ENCODE measurements at places on chromosomes 13 and 19.

DNA sequence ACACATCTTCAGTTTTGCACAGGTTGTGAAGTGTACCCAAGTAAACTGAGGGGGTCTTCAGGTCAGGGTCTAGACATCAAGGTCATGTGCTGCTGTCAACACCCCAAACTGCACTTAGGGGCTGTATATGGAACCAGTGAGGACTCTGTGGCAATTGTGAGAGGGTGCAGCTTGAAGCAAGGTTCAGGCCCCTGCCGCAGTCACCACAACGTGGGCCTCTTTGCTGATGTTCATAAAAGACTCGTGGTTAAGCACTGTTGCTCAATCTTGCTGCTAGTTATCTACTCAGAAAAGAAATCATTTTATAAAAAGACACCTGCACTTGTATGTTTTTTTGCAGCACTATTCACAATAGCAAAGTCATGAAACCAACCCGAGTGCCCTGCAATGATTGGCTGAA, 907.4 kb downstream of the UQCRFS1 start:
- DNase-seq: no peak

DNA sequence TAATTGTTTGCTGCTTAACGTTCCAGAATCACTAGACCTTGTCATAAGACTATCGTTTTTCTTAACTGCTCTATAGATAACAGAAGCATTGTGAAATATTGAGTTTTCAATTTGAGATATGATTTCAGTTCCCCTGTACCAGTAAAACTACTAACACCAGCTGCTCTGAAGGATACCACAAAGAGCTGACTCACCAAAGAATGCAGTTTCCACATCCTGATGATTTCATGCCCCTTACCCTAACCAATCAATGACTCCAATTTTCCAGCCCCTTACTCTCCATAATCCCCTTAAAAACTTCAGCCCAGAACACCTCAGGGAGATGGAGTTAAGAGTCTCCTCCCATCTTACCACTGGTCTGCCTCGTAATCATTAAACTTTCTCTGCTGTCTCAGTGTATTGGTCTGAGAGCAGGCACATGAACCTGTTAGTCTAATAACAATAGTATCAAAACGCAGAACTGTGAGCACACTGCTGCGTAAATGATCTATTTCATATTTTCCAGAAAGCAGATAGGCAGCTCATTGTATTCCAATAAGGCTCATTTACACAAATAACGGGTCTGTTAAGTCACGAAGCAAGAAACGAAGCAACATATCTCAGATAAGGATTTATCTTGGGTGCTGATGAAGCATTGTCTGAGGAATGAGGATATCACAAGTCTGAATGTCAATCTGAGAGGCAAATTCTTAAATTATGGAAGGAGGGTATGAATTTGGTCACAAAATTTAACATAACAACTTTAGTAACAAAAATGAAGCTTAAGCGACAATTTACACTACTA, 14.1 kb upstream of the CCNA1 start:
- no peak for DNase-seq

- DNase-seq: no peak
Measured at GRCh38 chr13:95779522-95779921, 102.6 kb downstream of the DNAJC3 start.

DNA sequence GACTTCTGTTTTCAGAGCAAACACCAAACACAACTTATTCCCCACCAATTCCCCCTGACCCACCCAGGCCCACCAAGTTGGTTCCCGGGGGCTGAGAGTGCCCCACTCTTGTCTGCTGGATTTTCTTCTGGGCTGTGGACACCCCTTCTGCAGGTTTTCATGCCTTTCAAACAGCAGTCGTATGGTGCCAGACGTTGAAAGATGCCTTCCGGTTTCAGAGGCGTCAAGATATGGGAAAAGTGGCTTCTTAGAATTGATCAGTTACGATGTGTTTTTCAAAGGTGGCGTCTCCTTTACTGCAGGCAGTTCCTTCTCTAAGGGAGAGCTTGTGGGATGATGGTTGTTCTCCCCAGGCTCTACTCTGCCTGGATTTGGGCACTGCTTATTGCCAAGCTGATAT, 12.7 kb downstream of the CLEC11A start:
- no peak for DNase-seq

- no peak for DNase-seq
Measured at GRCh38 chr13:76833441-76833954, 52.7 kb downstream of the KCTD12 start.

DNA sequence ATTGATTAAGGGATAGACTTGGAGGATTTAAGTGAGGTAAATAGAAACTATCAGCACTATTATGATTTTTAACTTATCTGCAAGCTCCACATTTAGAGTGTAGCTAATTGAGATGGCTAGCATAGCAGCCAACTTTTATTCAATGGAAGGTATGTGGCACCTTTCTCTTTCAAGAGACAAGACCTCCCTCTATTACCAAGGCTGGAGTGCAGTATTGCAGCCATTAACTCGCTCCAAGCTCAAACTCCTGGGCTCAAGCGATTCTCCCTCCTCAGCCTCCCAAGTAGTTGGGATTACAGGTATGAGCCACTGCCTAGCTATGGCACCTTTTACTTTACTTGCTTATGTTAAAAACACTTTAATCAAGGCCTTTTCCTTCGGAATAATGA, 8.2 kb downstream of the TPT1 start:
- DNase-seq: no peak

- DNase-seq: no peak
Measured at GRCh38 chr13:106621833-106622232, 53.9 kb upstream of the ARGLU1 start.

DNA sequence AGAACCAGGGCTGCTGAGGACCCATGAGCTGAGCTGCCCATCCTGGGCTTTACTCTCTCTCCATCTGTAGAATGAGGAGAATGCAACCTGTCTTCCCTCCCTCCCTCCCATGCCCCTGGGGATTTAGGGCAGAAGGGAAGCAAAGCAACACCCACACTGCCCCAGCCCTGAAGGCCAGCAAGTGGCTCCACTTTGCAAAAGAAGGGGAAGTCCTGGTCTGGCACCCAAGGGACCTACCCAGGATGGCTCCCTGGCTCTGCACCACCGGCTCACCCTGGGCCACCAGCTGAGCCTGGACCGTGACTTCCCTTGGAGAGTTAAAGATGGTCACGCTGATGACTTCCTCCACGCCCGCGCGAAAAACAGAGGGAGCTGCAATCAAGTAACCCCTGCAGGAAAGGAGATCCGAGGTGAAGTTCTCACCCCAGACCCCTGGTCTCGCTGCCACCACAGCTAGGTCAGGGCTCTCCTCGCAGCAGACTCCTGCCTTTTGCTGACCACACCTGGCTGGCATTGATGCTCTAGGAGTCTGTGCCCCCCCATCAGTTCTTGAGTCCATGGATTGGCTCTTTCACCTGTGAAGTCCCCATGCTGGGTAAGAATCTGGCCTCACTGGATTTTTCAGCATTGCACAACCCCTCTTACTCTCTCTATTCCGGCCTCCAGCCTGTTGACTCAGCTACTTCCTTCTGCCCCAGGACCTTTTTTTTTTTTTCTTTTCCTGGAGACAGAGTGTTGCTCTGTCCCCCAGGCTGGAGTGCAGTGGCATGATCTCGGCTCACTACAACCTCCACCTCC, 4.6 kb downstream of the CPAMD8 start:
- DNase-seq: no peak

DNA sequence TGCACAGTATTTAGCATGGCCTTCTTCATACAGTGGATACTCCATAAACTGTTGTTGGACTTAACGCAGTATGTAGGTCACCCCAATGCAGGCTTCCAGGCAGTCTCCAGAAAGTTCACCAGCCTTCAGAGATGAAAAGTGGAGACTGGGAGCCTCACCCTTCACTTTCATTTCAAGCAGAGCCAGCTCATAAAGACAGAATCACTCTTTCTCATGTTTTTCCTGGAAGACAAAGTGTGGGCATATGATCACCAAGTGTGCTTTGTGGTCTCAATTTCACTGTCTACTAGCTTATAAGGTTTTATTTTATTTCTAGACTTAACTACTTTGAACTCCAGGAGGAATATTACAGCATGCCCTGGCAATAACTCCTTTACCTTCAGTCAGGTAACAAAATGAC, 26.3 kb upstream of the TNFSF11 start:
- no peak for DNase-seq

DNA sequence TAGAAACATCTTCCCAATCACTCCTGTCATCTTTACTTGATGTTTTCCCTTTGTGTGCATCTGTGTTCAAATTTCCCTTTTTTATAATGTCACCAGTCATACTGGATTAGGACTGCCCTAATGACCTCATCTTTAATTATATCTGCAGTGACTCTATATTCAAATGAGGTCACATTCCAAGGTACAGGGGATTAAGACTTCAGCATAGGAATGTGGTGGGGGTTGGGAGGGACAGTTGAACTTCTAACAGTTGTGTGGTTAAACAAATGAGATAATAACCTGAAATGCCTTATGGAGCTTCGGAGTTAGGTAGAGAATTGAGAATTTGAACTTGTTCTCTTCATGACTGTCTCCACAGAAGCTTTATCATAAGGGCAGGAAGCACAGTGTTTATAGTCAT, 23.0 kb downstream of the PAN3 start:
- no peak for DNase-seq

DNA sequence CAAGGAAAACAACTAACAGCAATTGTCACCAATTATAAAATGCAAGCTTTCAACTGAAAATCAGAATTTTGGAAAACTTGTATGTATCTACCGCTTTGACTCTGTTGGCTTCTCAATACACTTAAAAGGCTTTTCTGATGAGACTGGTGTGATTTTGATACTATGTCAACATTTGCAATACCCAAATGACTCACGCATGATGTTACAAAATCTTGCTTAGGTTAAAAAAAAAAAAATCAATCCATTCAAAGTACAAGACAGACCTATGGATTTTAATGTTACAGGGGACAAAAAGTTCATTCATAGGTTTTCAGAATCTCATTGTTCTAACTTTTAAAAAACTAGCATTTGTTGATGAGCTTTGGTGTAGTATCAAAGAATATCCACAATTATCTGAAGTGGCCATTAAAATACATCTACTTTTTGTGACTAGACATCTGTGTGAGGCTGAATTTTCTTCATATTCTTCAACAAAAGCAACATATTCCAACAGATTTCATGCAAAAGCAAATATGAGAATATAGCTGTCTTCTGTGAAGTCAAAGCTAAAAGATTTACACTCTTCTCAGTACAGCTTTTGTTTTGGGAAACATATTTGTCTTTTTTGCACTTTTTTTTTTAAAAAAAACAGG, 10.7 kb downstream of the ELF1 start:
- no peak for DNase-seq

GRCh38 chr19:35495107-35496064, 5.1 kb upstream of the KRTDAP start:
- peak; percentile 82 for DNase-seq

- no peak for DNase-seq
Measured at GRCh38 chr13:109568339-109568818, 218.0 kb downstream of the IRS2 start.

DNA sequence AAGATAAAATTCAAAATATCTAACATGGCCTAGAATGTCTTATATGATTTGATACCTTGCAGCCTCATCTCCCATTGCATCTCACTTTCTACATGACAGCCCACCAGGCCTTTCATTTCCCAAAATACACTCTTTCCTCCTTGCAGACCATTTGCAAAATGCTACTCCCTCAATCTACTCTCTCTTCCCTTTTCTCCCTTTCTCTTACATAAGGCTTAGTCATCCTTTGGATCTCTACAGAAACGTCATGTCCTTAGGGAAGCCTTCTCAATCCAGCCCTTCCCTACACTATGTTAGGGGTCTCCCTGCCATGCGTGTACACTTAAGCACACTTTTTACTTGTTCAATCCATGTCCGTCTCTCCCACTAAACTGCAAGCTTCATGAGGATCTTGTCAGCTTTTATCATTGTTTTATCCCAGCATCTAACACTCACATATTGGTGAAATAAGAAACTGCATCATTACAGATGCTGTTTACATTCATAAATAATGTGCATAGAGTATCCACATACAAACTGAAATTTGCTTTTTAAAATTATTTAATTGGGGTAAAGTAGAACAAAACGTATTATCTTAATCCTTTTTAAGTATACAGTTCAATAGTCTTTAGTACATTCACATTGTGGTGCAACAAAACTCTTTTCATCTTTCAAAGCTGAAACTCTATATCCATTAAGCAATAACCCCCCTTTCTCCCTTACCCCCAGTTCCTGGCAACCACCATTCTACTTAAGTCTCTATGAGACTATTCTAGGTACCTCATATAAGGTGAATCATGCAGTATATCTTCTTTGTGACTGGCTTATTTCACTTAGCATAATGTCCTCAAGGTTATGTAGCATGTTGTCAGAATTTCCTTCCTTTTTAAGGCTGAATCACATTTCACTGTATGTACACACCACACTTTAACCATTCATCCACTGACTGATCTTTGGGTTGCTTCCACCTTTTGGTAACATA, 11.5 kb upstream of the WBP4 start:
- no peak for DNase-seq

- DNase-seq: peak; percentile 59
Measured at GRCh38 chr13:21435687-21436151, 23.4 kb downstream of the ZDHHC20 start.

DNA sequence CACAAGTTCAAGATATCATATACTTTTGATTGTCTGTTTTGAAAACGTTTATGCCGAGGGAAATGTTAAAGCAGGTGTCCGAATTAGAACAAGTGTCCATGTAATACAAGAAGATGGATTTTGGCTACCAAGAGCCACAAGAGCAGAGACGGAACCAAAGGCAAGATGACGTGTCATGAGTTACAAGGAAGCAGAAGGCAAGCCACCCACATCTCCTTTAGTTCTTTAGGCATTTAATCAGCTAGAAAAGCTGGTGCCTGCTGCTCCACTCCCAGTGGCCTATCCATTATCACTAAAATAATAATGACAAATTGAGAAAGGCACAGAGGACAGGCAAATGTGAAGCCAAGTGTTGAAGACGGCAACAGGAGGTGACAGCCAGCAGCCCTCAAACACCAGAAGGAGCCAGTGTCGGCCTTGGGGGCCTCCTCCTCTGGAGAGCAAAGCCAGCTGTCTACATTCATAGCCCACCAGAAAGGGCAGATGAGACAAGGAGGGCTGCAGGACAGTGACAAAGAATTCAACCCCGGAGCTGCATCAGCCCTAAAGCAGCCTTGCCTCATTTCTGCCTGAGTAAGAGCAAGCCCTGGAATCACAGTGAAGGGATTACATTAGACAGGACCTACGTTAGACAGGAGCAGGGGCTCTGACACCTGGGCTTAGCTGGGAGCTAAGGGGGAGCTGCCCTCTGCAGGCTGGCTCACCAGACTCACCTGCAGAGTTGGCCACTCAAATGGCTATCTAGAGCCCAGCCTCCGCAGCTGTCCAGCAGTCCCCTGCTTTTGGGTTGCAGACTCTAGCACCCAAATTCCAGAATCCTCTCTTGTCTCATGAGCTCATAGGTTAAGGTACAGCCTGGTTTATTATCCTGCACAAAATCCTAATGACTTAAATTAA, 569.9 kb downstream of the UQCRFS1 start:
- DNase-seq: no peak

GRCh38 chr13:87128036-87128435, 543.1 kb upstream of the SLITRK5 start:
- no peak for DNase-seq

GRCh38 chr19:6222884-6223283, 56.9 kb downstream of the MLLT1 start:
- no peak for DNase-seq

GRCh38 chr19:31659897-31660210, 310.6 kb upstream of the TSHZ3 start:
- DNase-seq: no peak

GRCh38 chr13:31846961-31847752, 107.8 kb downstream of the RXFP2 start:
- no peak for DNase-seq

- DNase-seq: no peak
Measured at GRCh38 chr13:46315491-46316075, 71.5 kb downstream of the RUBCNL start.

All from B cell (primary cell).